HCT116 (cell line): ENCODE measurements at places on chromosomes 5 and 9. TPM values are rescaled to one million over a fixed set of nuclear protein-coding genes. Genes with fewer than 3 reads are reported as not detected.

GRCh38 chr9:27117489-27118135, 8.6 kb downstream of the TEK start:
- no peaks in the 10 kb centered on the region for H3K27me3 ChIP-seq
- no peak for DNase-seq
- H3K27ac ChIP-seq: no peak overlapping the region
- H3K4me1 ChIP-seq: no peaks in the 10 kb centered on the region
- no peaks in the 10 kb centered on the region for H3K36me3 ChIP-seq

- H3K27ac ChIP-seq: no peak overlapping the region
- no peak for DNase-seq
- H3K27me3 ChIP-seq: no peaks in the 10 kb centered on the region
- H3K4me3 ChIP-seq: no peak overlapping the region
- H3K4me1 ChIP-seq: no peaks in the 10 kb centered on the region
Measured at GRCh38 chr9:1938135-1938534, 77.0 kb upstream of the SMARCA2 start.

DNA sequence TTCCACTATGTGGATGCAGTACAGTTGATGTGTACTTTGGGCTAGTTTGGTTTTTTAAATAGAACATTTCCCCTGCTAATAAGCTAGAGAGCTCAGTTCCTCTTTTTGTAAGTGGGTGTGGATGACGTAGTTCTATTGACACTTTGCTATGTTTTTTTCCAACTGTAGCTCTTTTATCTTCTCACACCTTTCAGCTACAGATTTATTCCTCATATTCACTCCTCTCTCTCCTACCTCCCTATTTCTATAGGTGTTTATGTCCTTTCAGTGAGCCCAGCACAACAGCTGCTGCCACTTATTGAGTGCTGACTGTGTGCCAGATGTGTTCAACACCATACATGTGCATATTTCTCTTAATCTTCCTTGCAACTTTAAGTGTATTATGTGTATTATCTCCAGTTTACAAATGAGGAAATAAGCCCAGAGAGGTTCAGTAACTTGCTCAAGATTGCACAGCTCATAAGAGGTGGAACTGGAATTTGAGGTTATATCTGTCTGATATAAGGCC, 215.7 kb downstream of the SEMA6A start:
- DNase-seq: no peak
- no peak overlapping the region for H3K4me3 ChIP-seq
- H3K36me3 ChIP-seq: no peaks in the 10 kb centered on the region

DNA sequence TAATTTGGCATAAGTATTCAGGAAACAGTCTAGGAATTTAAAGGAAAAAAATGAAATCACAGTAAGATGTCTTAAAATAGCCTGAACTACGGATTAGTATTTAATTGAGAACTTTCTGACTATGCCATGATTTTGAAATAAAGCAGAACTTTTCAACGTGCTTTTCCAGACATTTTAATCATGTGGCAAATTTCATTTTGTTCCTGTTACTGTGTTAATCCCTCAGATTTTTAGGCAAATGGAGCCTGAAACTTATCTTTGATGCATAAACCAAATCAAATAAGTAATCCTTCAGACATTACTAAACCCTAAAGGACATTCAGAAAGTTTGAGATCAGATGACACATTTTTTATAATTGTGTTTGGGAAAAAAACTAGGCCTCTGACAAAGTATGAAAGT, 75.7 kb downstream of the FBN2 start:
- H3K4me3 ChIP-seq: no peak overlapping the region
- H3K36me3 ChIP-seq: no peaks in the 10 kb centered on the region
- no peak overlapping the region for H3K27ac ChIP-seq
- H3K4me1 ChIP-seq: no peaks in the 10 kb centered on the region
- DNase-seq: no peak

The TAS2R1 gene
- total RNA-seq: not detected

The FOXD4L4 gene
- total RNA-seq: 0.52 TPM

The PGM5 gene
- total RNA-seq: 0.15 TPM

DNA sequence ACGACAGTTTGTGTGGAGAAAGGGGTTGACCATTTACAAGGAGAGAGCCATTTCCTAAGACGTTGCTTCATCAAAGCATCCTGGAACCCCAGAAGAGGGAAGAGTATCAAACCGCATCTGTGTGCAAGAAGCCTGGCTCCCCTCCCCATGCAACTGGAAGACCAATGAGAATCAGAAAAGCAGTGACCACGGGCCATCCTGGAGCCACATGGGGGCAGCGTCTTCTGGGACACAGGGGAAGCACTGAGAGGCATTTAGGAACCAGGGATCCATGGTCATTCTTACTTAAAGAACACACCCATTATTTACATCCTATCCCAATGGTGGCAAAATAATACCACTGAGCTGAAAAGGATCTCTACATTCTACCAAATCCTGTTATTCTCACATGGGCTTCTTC, 29.3 kb downstream of the SEMA5A start:
- H3K36me3 ChIP-seq: no peaks in the 10 kb centered on the region
- H3K27me3 ChIP-seq: no peaks in the 10 kb centered on the region
- no peak overlapping the region for H3K4me3 ChIP-seq
- no peaks in the 10 kb centered on the region for H3K4me1 ChIP-seq
- no peak overlapping the region for H3K27ac ChIP-seq

- no peak for DNase-seq
- H3K27ac ChIP-seq: no peak overlapping the region
- H3K4me1 ChIP-seq: peaks cover 10% of the 10 kb centered on the region
- H3K36me3 ChIP-seq: no peaks in the 10 kb centered on the region
- no peaks in the 10 kb centered on the region for H3K27me3 ChIP-seq
Measured at GRCh38 chr5:157721159-157721558, 10.1 kb upstream of the THG1L start.

The NRG2 gene
- total RNA-seq: 0.91 TPM

DNA sequence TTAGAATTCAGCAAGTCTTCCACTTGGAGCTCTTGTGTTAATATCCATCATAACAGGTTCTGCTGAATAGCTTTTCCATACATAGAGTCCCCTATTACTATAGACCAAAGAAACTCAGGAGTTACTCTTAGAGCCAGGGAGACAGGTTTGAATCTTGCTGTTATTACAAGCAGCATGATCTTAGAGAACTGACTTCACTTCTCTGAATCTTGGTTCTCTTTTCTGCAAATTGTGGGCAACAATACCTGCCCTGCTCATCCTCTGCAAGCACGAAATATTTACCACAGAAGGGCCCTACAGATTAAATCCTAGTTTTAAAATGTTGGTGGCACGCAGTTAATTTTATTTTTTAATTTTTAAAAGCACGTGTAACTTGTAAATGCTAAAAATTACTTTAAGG, 111.7 kb downstream of the TLR4 start:
- H3K4me3 ChIP-seq: no peak overlapping the region
- H3K36me3 ChIP-seq: no peaks in the 10 kb centered on the region
- no peaks in the 10 kb centered on the region for H3K4me1 ChIP-seq
- no peak for DNase-seq
- no peak overlapping the region for H3K27ac ChIP-seq
- no peaks in the 10 kb centered on the region for H3K27me3 ChIP-seq

GRCh38 chr9:135698767-135699166, 514 bp downstream of the SOHLH1 start:
- no peak for DNase-seq
- H3K36me3 ChIP-seq: no peaks in the 10 kb centered on the region
- no peak overlapping the region for H3K4me3 ChIP-seq
- peaks cover 8% of the 10 kb centered on the region for H3K4me1 ChIP-seq
- H3K27ac ChIP-seq: no peak overlapping the region

- DNase-seq: no peak
- H3K4me3 ChIP-seq: no peak overlapping the region
- no peak overlapping the region for H3K27ac ChIP-seq
Measured at GRCh38 chr5:80177236-80177635, 78.6 kb downstream of the SERINC5 start.

GRCh38 chr9:119088002-119088547, 281.2 kb downstream of the BRINP1 start:
- no peak overlapping the region for H3K4me3 ChIP-seq
- no peaks in the 10 kb centered on the region for H3K27me3 ChIP-seq
- no peak for DNase-seq
- H3K4me1 ChIP-seq: no peaks in the 10 kb centered on the region

- no peak for DNase-seq
- no peak overlapping the region for H3K27ac ChIP-seq
- H3K4me1 ChIP-seq: no peaks in the 10 kb centered on the region
- H3K4me3 ChIP-seq: no peak overlapping the region
- H3K36me3 ChIP-seq: no peaks in the 10 kb centered on the region
Measured at GRCh38 chr5:52015760-52016159, 632.5 kb downstream of the ISL1 start.

- no peak overlapping the region for H3K4me3 ChIP-seq
- no peak for DNase-seq
- no peaks in the 10 kb centered on the region for H3K36me3 ChIP-seq
- H3K27me3 ChIP-seq: no peaks in the 10 kb centered on the region
- no peak overlapping the region for H3K27ac ChIP-seq
Measured at GRCh38 chr5:156051972-156052371, 275.0 kb upstream of the SGCD start.

GRCh38 chr5:22852807-22853660, at the start of gene CDH12:
Gene CDH12, minus strand, starts transcription at chr5:22853344.
- H3K4me1 ChIP-seq: no peaks in the 10 kb centered on the region
- DNase-seq: no peak
- no peaks in the 10 kb centered on the region for H3K36me3 ChIP-seq
- no peak within 1 kb of the TSS for H3K4me3 ChIP-seq
- H3K27me3 ChIP-seq: no peaks in the 10 kb centered on the region

The QRFP gene
- not detected for total RNA-seq

The PCDHAC1 gene
- 1.0 TPM for total RNA-seq

DNA sequence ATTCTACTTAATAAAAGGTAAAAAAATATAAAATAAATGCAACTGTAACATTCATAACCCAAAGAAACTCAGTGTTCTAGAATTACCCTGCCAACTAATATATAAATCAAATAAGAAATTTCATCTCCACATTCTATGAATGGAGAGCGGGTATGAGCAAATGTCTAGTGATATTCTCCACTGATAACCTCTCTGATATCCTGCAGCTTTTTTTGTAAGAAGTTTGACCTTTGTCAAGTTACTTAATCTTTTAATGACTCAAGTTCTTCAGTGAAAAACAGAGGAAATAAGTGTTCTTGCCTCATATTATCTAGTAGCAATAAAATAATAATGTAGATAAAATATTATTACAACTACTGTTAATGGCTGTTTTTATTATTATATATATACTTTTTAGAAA, 1275.6 kb upstream of the CDH9 start:
- H3K4me1 ChIP-seq: no peaks in the 10 kb centered on the region
- H3K27me3 ChIP-seq: no peaks in the 10 kb centered on the region
- no peak overlapping the region for H3K4me3 ChIP-seq
- H3K36me3 ChIP-seq: no peaks in the 10 kb centered on the region

The ETF1 gene
- 178 TPM for total RNA-seq

DNA sequence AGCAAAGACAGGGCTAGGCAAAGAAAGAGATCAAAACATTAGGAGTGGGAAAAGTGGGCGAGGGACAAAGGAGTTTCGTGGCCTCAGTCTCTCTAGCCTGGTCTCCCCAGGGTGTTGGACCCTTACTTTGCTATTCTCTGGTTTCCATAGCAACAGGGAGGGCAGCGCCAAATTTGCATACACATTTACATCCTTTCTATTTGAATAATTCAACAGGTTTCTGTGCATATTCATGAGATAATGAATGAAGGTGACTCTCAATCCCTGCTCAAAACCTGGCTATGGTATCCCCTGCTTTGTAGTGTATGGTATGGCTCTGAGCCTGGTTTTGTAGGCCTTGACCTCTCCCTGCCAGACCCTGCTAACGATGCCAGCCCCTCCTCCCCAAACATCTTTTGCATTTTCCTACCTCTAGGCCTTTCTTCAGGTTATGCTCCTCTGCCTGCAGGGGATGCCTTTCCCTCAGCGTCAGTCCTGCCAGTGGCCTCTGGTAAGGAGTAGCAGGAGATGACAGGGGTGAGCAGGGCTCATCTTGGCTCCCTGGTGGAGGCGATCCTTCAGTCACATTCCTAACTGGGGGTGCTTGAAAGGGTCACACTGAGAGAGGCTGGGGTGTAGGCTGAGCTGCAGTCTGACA, 9.8 kb downstream of the RPP25L start:
- H3K36me3 ChIP-seq: no peaks in the 10 kb centered on the region
- no peak overlapping the region for H3K4me3 ChIP-seq
- no peak for DNase-seq

DNA sequence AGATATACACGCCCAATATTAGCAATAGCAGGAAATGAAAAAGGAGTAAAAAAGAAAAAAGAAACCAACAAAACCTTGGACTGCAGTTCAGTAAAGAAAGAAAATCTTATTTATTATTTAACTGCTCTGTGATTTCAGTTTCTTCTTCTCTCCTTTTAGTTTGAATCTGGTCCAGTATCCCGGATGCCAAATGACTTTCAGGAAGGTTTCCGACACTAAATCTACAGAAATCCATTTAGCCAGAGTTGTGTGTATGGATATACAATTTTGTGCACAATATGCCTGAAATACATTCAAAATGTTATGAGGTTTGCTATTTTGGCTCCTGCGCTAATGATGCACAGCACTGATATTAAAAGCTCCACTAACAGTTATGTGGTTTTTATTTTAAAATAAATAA, 64.5 kb downstream of the FBXL7 start:
- no peak overlapping the region for H3K4me3 ChIP-seq
- no peak overlapping the region for H3K27ac ChIP-seq
- H3K4me1 ChIP-seq: no peaks in the 10 kb centered on the region
- H3K27me3 ChIP-seq: no peaks in the 10 kb centered on the region
